ENCODE measurements at places on chromosomes 12 and 14.

- peaks cover 3% of the 10 kb centered on the region for H3K36me3 ChIP-seq
- H3K4me1 ChIP-seq, result peaks cover 26% of the 10 kb centered on the region
- H3K4me3 ChIP-seq, result no peak overlapping the region
These were observed 383.4 kb downstream of the VRK1 start for GRCh38 chr14:97180304-97181200.

DNA sequence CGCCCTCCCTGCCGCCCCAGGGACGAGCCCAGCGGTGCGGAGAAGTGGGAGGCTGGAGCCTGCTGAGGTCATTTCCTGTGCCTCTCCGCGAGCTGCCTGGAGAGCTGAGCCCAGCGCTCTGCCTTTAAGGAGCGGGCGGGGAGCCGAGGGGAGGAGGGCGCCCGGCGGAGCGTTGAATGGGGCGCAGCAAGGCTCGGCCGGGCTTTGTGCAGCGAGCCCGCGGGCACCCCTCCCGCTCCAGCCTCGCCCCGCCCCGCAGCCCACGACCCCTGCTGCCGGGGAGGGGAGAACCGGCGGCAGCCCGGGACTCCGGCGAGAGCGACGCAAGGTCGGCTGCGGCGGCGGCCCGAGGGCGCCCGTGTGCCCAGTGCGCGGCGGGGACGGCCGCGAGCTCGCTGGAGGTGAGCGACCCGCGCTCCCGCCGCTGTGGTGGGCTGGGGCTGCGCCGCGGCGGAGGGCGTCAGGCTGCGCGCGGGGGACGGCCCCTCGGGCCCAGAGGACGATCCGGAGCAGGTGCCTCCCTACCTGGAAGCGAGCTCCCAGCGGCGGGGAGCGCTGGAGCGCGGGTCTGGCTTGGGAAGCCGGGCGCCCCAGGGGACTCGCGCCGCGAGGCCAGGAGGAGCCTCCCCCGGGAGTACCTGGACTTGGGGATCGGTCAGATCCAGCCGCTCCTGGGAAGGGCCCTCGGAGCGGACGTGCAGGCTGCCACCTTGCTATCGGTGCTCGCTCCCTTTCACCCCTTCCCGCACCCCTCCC, at the start of gene PLEKHH1:
TSS of gene PLEKHH1 (plus strand) at position 293 of the 756 bp plus-strand sequence. CDS start 8,578 bp downstream, outside the sequence.
- DNase-seq, result peak; percentile 64
- peak within 1 kb of the TSS; percentile 42 for H3K27ac ChIP-seq
- peak within 1 kb of the TSS; percentile 89 for H3K4me3 ChIP-seq
- H3K27me3 ChIP-seq, result no peaks in the 10 kb centered on the region

DNA sequence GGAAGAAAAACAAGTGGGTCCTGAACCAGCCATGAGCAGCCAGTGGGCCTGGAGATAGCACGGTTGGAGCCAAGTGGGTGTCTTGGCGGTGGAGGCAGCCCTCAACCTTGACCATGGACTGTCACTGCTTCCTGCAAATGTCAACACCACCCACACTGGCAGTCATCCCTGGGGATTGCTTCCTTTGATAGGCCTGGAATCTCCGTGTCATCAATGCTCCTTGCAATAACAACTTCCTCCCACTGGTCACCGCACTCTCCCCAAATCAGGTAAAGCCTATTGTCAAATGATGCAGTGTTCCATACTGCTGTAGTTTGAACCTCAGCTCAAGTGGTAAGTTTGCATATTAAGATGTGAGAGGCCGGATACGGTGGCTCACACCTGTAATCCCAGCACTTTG, 129.1 kb downstream of the NTF3 start:
- H3K27ac ChIP-seq, result no peak overlapping the region
- no peak overlapping the region for H3K4me3 ChIP-seq
- H3K27me3 ChIP-seq, result peaks cover 5% of the 10 kb centered on the region
- H3K36me3 ChIP-seq, result peaks cover 5% of the 10 kb centered on the region

DNA sequence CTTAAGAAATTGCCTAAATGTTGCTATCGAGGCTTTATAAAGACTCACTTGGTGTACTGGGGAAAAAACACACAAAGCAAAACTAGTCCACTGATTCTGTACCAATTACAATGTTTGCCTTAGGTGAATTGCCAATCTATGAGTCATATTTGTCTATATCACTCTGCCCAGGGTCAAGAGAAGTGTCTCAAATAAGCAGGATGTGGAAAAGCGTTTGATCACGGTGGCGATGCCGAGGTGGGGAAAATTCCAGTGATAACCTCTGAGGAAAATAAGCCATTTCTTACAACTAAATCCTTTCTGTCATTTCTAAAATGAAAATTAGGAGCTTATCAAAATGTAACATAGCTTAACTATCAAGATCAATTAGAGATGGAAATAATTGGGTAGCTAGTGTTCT, 148.6 kb upstream of the DIO3 start:
- no peak overlapping the region for H3K27ac ChIP-seq
- no peaks in the 10 kb centered on the region for H3K27me3 ChIP-seq
- H3K4me3 ChIP-seq, result no peak overlapping the region
- H3K4me1 ChIP-seq, result peaks cover 18% of the 10 kb centered on the region
- H3K36me3 ChIP-seq, result no peaks in the 10 kb centered on the region

- H3K4me1 ChIP-seq, result peaks cover under 1% of the 10 kb centered on the region
- H3K27me3 ChIP-seq, result no peaks in the 10 kb centered on the region
- no peak overlapping the region for H3K4me3 ChIP-seq
- DNase-seq, result no peak
These were observed 7.4 kb upstream of the LLPH start for GRCh38 chr12:66137937-66138336.

DNA sequence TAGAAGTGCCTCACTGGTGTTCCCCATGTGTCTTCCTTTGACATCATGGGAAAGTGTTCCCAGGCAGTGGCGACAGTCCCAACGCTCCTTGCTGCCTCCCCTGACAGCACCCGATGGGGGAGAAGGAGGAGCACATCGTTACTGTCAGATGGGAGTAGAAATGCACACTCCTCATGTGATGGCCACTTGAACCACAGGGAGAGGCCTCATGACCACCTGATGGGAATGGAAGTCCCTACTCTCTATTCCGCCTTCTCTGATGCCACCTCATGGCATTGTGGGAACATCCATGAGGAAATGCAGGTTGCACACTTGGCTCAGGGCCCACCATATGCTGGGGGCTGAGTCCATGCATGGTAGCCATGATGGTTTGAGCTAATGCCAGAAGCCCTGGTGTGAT, 14.3 kb upstream of the CORO1C start:
- DNase-seq, result no peak
- peaks cover 3% of the 10 kb centered on the region for H3K36me3 ChIP-seq
- no peak overlapping the region for H3K27ac ChIP-seq
- peaks cover 9% of the 10 kb centered on the region for H3K4me1 ChIP-seq

GRCh38 chr14:100278702-100279101, 27.5 kb downstream of the SLC25A29 start:
- H3K4me1 ChIP-seq, result peaks cover 31% of the 10 kb centered on the region
- H3K4me3 ChIP-seq, result no peak overlapping the region
- H3K27ac ChIP-seq, result peak overlapping the region; percentile 15
- H3K27me3 ChIP-seq, result peaks cover 6% of the 10 kb centered on the region
- no peak for DNase-seq

DNA sequence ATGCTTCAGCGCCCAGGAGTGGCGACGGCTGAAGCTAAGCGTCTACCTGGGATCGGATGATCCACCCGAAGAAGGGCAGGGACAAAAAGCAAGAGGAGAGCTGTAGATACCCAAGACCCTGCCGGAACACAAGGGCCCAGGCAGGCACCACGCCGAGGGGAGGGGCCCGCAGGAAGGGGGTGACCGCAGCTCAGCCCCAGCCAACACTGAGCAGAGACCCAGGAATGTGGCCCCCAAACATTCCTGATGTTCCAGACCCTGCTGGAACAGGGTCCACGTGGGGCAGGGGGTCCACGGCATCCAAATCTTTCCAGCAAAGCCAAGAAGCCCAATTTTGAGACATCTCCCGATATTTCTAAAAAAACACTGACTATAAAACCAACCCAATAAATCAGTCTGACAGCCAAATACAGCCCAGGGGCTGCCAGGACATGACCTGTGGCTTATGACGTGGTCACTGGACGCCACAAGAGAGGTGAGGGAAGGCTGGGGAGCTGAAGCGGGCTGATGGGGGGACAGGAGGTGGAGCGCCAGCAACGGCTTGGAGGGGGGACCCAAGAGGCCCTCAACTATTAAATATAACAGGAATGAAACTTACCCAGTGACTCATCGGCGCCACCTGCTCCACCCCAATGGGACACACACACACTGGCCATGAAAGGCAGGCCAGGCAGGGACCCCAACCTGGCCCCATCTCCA, 58.9 kb downstream of the NCOR2 start:
- H3K27me3 ChIP-seq, result peaks cover 9% of the 10 kb centered on the region
- H3K4me1 ChIP-seq, result peaks cover 40% of the 10 kb centered on the region
- peaks cover 6% of the 10 kb centered on the region for H3K36me3 ChIP-seq
- no peak for DNase-seq

GRCh38 chr12:117025481-117026151, 73.6 kb downstream of the TESC start:
- peaks cover 5% of the 10 kb centered on the region for H3K4me1 ChIP-seq
- peak; percentile 80 for DNase-seq
- H3K4me3 ChIP-seq, result no peak overlapping the region
- no peak overlapping the region for H3K27ac ChIP-seq

DNA sequence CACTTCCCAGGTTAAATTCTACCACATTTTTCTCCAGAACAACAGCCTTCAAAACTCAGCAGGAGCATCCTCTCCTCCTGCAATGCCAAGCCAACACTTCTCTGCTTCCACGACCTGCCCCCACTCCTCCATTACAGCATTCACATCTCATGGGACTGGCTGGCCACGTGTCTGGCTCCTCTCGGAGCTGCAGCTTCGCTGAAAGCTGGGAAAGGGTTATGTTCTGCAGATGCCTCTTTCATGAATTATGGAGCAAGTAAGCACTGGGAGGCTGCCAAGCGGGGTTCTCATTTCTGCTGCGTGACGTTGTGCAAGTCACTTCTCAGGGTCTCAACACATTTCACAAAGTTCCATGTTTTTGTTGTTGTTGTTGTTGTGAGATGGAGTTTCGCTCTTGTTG, 142.2 kb upstream of the RFLNA start:
- H3K36me3 ChIP-seq, result no peaks in the 10 kb centered on the region
- H3K4me1 ChIP-seq, result peaks cover 8% of the 10 kb centered on the region
- peaks cover 5% of the 10 kb centered on the region for H3K27me3 ChIP-seq

GRCh38 chr12:106670131-106670530, 87.3 kb downstream of the RFX4 start:
- no peaks in the 10 kb centered on the region for H3K4me1 ChIP-seq
- H3K27me3 ChIP-seq, result no peaks in the 10 kb centered on the region
- no peak overlapping the region for H3K27ac ChIP-seq
- no peaks in the 10 kb centered on the region for H3K36me3 ChIP-seq
- no peak overlapping the region for H3K4me3 ChIP-seq

DNA sequence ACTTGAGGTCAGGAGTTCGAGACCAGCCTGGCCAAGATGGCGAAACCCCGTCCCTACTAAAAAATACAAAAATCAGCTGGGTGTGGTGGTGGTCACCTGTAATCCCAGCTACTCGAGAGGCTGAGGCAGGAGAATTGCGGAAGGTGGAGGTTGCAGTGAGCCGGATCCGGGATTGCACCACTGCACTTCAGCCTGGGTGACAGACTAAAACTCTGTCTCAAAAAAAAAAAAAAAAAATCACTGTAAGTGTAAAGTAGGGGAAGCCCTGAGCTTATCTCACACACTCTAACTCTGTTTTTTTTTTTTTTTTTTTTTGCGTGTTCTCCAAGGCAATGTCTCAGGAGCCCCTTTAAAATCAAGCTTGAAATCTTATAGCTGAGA, 421 bp upstream of the RBMS2 start:
- peaks cover 33% of the 10 kb centered on the region for H3K4me1 ChIP-seq
- H3K27ac ChIP-seq, result peak overlapping the region; percentile 97
- no peak for DNase-seq
- H3K4me3 ChIP-seq, result peak overlapping the region; percentile 69

DNA sequence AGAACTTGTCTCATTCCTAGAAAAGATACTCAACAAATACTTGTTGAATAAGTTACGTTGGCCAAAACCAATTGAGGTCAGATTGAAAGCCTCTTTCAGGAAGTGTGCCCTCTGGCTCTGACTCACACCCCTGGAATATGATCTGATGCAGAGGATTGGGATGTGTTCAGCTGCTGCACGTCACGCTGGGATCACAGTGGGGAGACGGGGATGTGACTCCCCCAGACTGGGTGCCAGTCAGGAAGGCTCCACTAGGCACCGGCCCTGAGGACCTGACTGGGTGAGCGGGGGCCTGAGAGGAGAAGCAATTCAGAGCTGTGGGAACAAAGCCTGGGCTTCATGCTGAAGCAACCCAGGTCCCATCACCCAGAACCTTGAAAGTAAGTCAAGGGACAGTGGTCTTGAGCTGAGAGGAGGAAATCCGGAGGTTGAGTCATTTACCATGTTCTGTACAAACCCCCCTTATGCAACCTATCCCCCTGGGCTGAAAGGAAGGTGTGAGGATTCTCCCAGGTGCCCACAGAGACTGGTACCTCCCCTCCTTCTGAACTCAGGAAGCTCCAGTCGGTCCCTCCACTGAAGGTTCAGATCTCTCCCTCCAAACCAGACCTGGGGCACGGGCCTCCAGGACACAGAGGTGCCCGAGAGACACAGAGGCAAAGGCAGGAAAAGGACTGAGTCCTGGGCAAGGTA, 3.9 kb downstream of the CEBPE start:
- H3K4me3 ChIP-seq, result no peak overlapping the region
- peaks cover 12% of the 10 kb centered on the region for H3K4me1 ChIP-seq
- DNase-seq, result no peak
- H3K27ac ChIP-seq, result no peak overlapping the region
- peaks cover 7% of the 10 kb centered on the region for H3K27me3 ChIP-seq

GRCh38 chr14:64623554-64624165, 73.9 kb downstream of the PPP1R36 start:
- H3K4me3 ChIP-seq, result no peak overlapping the region
- no peak for DNase-seq
- H3K27ac ChIP-seq, result no peak overlapping the region
- no peaks in the 10 kb centered on the region for H3K36me3 ChIP-seq
- H3K4me1 ChIP-seq, result peaks cover 27% of the 10 kb centered on the region

DNA sequence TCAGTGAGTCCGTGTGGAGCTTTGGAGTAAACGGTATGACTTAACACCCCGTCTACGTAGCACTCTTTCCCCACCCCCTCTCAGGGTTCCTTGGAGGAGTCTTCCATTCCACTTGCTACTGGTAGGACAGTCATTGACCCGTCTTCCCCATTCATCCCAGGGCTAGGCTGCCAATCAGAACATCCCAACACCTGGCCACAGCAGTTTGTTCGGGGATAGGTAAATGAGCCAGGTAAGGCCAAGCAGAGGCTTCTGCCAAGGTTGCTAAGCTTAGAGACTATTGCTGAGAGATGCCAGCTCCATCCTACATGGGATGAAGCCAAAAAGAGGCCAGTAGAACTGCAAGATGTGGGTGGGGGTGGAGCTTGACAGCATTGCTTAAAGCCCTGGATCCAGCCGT, 130.8 kb downstream of the BCL11B start:
- peaks cover 10% of the 10 kb centered on the region for H3K27me3 ChIP-seq
- H3K27ac ChIP-seq, result no peak overlapping the region
- H3K36me3 ChIP-seq, result no peaks in the 10 kb centered on the region

- peaks cover 2% of the 10 kb centered on the region for H3K27me3 ChIP-seq
- peaks cover 13% of the 10 kb centered on the region for H3K4me1 ChIP-seq
- H3K27ac ChIP-seq, result peak overlapping the region; percentile 86
- no peaks in the 10 kb centered on the region for H3K36me3 ChIP-seq
- no peak for DNase-seq
These were observed 216.2 kb upstream of the ABCD2 start for GRCh38 chr12:39835517-39836489.

Data from endothelial cell (in vitro differentiated cells).